ENCODE measurements at places on chromosomes 12 and 14.

GRCh38 chr12:1819571-1819970 lies 794 bp upstream of the LRTM2 start:
- no peak for DNase-seq

GRCh38 chr14:44962334-44963043 lies 499 bp downstream of the TOGARAM1 start:
- peak; percentile 13 for DNase-seq

- no peak for DNase-seq
Observed at GRCh38 chr12:119158402-119158801, 20.3 kb upstream of the HSPB8 start.

DNA sequence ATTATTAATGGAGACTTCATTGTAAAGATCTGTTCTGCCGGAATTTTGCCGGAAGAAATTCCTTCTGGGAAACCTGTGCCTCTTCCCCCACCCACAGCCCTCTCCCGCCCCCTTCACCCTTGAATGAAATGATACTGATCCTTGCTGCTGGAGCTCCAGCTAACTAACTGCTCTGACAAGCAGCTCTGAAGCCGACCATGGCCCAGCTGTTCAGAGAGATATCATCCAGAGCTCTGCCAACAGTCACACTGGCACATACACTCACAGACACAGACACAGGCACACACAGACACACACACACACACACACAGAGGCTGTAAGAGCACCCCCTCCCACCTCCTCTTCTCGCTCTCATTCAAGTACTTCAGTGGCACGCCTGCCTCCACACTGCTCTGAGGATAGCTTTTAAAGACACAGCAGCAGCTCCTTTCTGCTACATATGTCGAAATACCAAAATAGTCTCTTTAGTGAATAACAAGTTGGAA lies 88.6 kb downstream of the R3HDM2 start:
- no peak for DNase-seq

- no peak for DNase-seq
Observed at GRCh38 chr12:86249276-86249675, 6.9 kb downstream of the MGAT4C start.

DNA sequence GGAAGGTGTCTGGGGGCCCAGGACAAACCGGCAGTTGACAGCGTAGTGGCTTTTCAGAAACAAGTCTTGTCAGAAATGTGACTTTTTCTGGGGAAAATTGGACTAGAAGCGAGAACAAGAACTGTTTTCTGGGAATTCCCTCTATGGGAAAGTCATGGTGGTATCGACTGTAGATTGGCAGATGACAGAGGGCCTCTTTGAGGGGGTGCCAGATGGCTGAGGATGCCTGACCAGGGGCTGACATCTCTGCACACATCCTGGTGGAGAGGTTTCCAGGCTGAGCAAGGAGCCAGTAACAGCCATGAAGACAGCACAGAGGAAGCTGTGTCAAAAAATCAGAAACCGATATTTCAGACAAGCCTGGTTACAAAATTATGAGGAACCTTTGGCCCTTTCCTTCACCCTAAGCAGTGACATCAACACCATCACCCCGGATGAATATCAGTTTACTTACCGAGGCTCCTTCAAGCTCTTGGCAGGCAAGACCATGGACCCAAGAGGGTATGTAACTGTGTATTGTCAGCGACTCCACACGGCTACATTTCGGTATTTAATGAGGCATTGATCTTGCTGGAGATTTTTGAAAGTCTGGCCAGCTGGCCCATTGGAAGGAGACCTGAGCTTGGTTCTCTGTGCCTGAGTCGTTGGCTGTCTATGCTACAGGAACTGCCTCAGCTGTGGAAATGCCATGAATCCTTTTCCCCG lies 1525.3 kb upstream of the TMEM132C start:
- no peak for DNase-seq

DNA sequence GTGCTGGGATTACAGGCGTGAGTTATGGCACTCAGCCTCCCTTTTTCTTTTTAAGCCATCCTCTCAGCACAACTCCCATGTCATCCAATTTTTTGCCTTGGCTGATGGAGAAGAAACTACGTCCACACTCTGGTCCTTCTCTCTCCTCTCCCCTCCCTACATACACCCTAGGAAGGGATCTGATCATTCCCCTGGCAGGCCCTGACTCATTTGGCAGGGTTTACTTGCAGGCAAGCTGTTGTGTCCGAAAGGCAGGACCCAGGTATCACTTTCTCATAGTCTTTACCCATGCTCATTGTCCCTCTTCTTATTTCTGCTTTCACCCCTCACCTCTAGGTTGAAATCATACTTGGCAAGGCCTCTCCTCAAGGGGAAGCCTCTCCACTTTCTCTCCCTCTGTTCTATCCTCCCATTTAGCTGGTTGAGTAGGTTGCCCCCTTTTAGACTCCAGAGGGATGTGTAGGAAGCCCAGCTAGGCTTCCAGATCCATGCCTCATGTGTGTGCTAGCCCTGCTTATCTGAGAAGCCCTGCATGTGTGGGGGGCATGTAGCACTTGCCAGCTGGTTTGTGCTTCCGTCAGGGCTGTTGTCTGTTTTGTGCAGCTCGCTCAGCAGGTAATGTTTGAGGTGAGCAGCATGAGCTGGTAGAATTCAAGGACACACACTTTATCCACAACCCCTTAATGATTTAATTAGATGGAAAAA lies 14.8 kb downstream of the GPR19 start:
- DNase-seq: no peak

DNA sequence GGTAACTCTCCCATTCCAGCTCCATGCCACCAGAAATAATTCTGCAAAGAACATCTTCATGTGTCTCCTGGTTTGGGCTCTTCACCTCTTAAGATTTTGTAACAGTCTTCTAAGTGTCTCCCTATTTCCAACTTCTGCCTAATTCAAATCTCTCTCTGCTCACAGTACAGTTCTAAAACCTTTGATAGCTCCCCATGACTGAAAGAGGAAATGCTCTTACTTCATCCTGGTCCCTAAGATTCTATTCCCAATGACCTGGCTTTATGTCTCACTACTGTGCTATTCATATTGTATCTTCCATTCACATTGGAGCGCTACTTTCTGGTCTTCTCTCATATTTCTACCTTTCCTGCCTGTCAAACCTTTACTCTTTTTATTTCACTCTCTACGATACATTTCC lies 1.6 kb downstream of the AMN1 start:
- DNase-seq: peak; percentile 48

DNA sequence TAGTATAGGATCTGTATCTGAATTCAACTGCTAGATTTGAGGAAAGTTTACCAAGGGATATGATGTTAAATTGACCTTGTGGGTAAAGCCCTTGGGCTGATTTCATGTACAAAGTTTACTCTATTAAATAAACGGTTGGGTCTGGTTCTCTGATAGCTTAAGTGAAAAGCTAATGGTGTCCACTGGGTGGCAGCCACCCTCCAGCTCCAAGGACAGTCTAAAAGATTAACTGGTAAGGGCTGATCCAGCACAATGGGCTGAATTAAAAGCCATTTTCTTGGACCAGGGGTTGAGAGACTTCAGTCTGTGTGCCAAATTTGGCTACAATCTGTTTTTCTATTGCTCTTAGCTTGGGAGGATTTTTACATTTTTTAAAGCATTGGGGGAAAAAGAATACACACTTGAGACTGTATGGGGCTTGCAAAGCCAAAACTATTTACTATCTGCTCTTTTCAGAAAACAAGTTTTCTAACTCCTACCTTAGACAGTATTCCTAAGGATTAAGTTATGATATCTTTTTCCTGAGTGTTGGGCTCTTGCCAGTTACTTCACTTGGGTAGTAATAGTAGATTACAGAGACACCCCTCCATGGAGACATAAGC lies 116.5 kb downstream of the GPHN start:
- peak; percentile 27 for DNase-seq

DNA sequence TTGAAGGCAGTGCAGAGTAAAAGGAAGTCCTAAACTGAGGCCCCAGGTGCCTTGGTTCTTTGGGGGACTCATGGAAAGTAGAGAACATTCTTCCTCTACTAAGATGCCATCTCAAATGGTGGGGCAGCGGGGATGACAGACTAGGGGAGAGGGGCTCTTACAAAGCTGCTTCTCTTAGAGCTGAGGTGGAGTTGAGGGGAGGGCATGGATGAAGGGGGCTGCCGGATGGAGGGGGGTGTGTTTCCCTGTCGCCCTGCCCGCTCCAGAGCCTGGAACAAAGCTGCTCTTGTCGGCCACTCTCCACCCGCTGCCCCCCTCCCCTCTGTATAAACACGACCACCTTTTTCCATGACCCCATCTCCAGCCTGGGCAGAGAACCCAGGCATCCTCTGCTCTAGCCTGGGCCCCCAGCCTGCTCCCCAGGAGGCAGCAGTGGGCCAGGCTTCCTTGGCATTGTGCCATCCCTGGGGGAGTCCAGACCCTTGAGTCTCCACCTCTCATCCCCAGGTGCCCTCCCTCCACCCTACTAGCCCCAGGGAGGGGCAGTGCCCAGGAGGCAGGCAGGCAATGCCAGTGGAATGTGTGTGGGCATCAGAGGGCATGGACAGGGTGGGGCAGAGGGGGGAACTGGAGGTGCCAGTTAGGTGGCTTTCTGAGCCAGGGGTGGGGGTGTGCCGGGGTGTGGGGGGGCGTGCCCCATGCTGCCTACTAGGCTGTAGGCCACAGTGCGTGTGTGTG lies 1.7 kb downstream of the RARG start:
- DNase-seq: no peak

GRCh38 chr14:95182379-95182778 lies 25.1 kb upstream of the DICER1 start:
- no peak for DNase-seq

DNA sequence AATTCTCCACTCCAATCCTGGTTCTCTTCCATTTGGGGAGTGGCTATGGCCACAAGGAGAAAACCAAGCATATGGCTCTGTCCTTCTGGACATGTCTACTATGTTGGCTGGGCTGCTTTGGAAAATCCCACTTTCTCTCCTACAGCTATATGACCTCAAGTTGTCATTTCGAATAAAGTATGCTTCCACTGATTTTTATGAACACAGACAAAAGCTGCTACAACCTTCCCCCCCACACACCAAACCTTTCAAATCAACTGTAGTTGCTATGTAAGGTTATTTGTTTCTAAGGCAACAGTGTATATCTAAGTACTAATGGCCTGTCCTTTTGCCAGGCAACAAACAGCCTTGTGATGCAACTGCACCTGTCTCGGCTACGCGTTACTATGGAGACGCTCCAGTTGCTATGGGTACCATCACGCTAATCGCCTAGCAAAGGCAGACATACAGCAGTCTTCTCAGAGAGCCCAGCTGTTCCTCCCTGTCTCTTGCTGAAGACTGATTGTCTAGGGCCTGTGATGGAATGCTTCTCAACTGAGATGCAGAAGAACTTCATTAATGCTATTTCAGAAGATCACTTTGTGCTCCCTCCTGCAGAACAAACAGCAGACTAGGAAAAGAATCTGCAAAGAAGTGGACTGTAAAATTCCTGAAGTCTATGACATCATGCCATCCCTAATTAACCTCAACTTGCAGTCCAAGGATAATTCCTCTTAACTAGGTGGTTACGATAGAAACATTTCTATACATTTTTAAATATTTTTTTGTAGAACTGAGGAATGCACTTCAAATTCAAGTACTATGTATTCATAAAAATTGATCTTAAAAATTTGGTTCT lies 67.6 kb downstream of the FOXN3 start:
- no peak for DNase-seq

DNA sequence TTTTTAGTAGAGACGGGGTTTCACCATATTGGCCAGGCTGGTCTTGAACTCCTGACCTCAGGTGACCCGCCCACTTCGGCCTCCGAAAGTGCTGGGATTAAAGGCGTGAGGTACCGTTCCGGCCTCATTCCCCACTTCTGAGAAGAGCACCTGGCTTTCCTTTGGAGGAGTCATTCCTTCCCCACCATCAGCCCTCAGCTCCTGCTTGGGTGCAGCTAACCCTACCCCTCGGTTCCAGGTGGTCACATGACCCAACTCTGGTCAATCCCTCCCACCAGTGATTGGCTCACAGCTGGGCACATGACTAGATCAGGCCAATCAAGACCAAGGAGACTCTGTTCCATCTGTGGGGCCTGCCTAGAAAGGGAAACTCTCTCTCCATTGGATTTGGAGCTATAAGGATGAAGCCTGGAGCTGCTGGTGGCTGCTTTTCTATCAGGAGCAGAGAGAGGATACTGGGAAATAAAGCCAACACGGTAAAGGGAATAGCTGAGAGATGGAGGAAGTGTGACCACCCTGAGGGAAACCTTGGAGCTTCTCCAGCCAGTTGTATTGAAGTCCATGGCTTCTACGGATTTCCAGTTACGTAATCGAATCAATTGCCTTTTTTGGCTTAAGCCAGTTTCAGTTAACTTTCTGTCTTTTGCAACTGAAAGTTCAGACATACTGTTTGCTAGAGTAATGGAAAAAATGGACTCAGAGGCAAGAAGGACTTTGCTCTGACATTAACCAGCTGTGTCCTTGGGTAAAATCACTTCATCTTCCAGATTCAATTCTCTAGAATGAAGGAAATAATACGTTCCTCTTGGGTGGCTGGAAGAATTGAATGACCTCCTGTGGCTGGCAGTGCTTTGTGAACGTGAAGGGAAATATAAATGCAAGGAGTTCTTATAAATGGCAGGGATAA lies 19.7 kb upstream of the IFT81 start:
- DNase-seq: peak; percentile 18

- no peak for DNase-seq
Observed at GRCh38 chr12:6708960-6709394, 8.4 kb upstream of the PIANP start.

DNA sequence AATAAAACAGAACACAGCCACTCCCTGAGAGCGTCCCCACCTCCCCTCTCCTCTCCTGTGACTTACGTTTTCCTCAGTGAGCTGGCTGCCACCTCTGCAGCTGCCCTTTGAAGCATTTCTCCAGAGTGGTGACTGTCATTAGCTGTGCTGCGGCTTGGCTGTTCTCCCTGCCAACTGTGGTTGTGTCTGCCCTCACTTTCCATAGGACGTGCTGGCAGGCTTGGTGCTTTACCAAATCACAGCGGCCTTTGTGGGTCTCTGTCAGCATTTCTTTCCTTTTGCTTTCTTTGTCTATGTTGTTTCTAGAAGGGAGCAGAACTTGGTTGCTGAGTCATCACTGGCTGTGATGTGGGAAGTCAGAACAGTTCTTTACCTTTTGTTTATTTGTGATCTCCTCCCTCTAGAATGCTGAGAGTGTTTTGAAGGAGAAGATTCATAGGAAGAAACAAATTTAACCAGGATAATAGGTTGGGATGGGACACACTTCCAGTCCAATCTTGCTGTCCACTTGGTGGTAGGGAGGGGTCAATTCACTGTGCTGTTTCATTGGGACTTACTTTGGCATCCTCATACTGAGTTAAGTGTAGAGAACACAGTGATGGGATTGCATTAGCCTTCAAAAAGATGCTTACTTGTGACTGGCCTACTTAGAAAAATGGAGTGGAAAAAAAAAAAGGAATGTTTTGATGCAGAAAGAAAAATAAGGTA lies 88.2 kb downstream of the TMX1 start:
- no peak for DNase-seq

All from inflammatory macrophage treated with lipopolysaccharide for 1 hour (primary cell).